ENCODE measurements at places on chromosomes 11 and 22. TPM values are rescaled to one million over a fixed set of nuclear protein-coding genes. Genes with fewer than 3 reads are reported as not detected.

KCNC1 gene
- 0.03 TPM for total RNA-seq

- no peaks in the 10 kb centered on the region for H3K4me1 ChIP-seq
- no peaks in the 10 kb centered on the region for H3K36me3 ChIP-seq
- no peak for DNase-seq
Observed at GRCh38 chr11:133745791-133746190, 99.5 kb downstream of the SPATA19 start.

DNA sequence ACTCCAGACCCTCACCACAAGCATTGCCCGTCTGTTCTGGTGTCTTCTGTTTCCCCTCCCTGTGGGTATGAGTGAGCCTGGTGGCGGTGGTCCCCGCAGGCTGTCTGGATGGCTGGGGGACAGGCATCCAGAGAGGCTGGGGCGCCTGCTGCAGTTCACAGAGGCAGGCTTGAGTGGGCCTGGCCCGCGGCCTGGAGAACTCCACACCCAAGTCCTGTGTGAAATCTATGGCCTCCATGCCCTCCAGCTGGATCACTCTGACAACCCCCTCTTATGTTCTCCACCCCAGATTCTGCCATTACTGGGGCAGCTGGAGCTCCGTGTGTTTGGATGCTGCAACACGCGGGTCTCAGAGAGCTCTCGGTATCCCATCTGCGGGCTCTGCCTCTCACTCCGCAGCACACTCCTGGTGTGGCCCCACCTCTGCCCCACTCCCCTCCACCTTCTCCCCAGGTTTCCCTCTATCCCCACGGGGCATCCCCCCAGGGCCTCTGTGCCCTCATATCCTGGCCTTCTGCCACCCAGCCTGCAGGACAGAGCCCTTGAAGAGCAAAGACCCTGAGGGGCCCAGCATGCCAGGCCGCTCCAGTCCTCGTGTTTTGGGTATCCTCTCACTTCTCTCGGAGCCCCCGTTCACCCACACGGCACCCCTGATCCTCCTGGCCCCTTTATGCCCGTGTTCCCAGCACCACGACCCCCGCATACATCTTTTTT, 31.3 kb downstream of the LRRC74B start:
- DNase-seq = no peak
- no peak overlapping the region for H3K4me3 ChIP-seq
- H3K36me3 ChIP-seq = no peaks in the 10 kb centered on the region
- no peaks in the 10 kb centered on the region for H3K4me1 ChIP-seq

GRCh38 chr22:30704978-30705377, 10.3 kb downstream of the OSBP2 start:
- no peaks in the 10 kb centered on the region for H3K4me1 ChIP-seq
- no peak for DNase-seq
- H3K27me3 ChIP-seq = no peaks in the 10 kb centered on the region
- no peaks in the 10 kb centered on the region for H3K36me3 ChIP-seq
- no peak overlapping the region for H3K27ac ChIP-seq

- no peak overlapping the region for H3K27ac ChIP-seq
- H3K36me3 ChIP-seq = no peaks in the 10 kb centered on the region
- no peak overlapping the region for H3K4me3 ChIP-seq
- DNase-seq = peak; percentile 41
- H3K4me1 ChIP-seq = no peaks in the 10 kb centered on the region
- no peaks in the 10 kb centered on the region for H3K27me3 ChIP-seq
Observed at GRCh38 chr11:61567286-61568061, 13.4 kb downstream of the SYT7 start.
